ENCODE measurements at places on chromosomes 7 and 10.

- DNase-seq = no peak
These were observed 115.9 kb upstream of the IFRD1 start for GRCh38 chr7:112334366-112334765.

DNA sequence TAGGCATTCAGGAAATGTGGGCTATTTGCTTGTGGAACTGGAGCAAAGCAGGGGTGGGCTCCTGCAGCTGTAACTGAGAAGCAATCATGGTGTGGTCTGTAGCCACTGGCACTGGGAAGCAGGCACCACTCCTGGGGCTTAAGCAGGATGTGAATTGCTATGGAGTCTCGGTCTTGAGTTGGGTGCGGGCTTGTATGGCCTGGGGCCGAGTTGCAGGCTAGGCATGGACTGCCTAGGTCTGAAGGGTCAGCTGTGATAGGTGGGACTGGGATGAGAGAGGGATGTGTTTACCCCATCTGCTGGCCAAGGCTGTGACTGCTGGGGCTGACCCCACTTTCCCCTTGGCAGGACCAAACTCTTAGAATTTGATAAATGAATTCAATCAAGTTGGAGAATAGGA, 43.0 kb downstream of the ADCY1 start:
- DNase-seq = no peak

- DNase-seq = no peak
These were observed 89.6 kb downstream of the CABCOCO1 start for GRCh38 chr10:61752111-61753011.

DNA sequence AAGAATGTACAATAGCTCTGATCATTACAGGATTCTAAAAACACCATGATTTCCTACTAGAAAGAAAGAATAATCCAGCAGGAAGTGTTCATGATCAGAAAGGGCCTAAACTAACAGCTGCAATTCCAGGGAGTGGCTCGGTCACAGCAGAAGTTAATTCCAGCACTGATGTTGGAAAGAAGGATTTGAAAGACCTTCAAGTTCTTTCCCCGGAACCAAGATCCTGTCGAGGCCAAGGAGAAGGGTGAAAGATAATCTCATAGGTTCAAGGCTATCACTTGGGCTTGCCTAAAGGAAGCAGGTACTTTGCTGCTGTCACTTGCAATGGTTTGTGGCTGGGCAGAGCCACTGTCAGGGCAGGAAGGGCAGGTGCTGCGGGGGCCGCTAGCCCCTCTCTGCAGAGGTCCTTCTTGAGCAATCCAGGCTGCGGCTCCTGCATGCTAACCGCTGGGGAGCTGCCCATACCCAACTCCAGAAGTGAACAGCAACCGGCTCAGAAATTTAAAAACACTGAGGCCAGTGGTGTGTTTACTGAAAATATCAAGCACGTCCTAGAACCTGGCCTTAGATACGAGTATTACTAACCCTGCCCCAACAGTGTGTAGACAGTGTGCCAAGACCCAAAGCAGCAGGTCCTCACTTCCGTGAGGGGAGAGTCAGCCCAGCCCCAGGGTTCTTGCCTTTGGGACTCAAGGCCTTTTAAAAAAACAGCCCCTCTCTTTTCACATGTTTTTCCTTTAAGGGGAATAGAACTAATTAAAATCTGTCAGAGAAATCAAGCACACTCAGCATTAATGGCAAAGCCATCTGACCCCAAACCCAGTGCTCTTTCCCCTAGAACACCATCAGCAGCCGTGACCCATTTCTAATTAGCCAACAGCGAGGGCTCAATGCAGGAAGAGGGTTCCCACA, 76.8 kb downstream of the VIPR2 start:
- DNase-seq = no peak

DNA sequence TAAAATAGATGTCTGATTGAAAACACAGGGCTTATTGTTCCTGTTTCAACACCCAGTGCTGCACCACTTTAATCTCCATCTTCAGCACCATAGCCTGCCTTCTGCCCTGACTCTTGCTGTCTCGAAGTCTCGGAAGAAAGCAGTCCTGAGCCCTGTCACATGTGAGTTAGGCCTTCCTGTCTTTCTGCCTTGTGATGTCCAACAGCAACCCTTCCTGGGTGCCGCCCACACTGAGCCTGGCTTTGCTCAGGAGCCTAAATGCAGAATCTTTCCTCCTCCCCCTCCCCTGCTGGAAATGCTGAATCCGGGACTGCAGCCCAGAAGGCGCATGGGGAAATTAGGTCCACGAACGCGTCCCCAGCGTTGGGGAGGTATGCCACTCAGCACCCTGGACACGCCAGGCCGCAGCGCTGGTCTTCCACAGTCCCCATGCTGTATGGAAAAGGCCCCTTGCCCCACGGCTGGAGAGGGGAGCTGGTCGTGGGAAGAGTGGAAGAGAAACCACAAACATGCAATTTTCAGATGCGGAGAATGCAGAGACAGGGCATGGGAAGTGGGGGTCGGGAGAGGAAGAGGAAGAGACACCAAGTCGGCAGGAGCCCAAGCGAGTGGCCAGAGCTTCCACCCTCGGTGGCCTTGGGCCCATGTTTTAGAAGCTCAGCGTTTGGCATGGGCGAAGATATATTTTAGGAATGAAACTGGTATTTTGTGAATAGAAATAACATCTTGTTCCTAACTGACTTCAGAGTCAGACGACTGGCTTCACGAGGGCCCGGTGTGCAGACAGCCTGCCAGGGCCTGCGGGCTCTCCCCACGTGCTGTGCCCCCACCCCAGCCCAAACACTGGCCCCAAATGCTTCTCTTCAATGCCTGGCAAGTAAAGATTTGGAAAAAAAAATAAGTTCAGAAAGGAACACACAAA, 656.1 kb upstream of the FOXK1 start:
- no peak for DNase-seq

DNA sequence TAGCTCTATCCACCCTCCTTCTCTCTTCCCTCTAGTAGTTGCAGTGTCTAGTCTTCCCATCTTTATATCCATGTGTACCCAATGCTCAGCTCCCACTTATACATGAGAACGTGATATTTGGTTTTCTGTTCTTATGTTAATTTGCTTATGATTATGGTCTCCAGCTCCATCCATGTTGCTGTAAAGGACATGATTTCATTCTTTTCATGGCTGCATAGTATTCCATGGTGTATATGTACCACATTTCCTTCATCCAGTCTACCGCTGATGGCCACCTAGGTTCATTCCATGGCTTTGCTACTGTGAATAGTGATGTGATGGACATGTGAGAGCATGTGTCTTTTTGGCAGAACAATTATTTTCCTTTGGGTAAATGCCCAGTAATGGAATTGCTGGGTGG, 6.5 kb downstream of the PRSS2 start:
- DNase-seq = no peak

DNA sequence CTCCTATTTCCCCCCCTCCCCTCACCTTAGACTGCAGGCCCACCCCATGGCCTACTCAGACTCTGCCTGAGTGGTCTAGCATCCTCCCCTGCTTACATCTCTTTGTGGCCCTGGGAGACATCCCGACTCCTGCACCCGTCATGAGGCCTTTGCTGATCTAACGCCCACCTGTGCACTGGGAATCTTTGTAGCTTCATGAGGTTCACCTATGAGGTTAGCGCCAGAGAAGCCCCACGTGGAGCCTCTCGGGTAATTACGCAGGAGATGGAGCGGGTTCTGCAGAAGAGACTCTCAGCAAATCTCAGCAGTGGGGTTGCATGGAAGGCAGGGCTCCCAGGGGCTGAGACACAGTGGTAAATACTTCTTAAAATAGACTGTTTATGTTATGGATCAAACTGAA, 43.5 kb upstream of the HSPA12A start:
- no peak for DNase-seq

All from DMS79 treated with DMSO at 0.1 percent for 48 hours (cell line).